ENCODE measurements at places on chromosomes 12 and 14.

- no peak for DNase-seq
Observed at GRCh38 chr14:75905147-75905904, 76.5 kb downstream of the TGFB3 start.

- DNase-seq = no peak
Observed at GRCh38 chr14:30519961-30520360, 39.0 kb upstream of the G2E3 start.

- no peak for DNase-seq
Observed at GRCh38 chr12:70091021-70091521, 152.2 kb upstream of the CNOT2 start.

DNA sequence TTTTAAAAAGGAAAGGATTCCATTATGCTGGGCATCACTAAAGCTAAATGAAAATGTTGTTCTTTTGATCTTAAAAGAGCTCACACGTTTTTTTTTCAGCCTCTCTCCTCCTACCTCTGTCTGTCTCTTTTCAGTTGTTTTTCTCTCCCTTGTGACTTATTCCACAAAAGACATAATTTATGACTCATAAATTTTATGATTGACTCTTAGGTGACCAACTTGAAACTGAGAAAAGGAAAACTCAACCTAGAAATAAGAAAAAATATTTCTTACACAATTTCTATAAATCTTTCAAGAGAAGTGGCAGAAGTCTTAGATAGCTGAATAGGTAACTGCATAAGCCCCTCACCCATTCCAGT, 227.7 kb upstream of the DDHD1 start:
- no peak for DNase-seq

- no peak for DNase-seq
Observed at GRCh38 chr14:72591391-72591790, 302.5 kb downstream of the DPF3 start.

DNA sequence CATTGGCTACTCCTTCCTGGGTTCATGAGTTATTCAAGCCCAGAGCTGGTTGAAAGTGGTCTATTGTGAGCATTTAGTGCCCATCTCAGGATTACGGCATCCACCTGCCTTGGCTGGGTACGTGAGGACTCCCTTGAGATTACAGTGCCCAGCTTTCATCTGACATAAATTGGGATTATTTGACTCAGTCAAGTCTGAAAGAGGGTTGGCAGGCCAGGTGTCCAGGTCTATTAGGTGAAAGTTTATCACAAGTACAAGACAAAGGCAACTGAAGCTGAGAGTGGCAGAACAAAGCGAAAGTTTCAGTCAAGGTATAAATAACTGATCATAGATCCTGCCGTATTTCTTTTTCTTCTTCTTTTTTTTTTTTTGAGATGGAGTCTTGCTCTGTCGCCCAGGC, 84.6 kb upstream of the ATF7IP start:
- DNase-seq = no peak

DNA sequence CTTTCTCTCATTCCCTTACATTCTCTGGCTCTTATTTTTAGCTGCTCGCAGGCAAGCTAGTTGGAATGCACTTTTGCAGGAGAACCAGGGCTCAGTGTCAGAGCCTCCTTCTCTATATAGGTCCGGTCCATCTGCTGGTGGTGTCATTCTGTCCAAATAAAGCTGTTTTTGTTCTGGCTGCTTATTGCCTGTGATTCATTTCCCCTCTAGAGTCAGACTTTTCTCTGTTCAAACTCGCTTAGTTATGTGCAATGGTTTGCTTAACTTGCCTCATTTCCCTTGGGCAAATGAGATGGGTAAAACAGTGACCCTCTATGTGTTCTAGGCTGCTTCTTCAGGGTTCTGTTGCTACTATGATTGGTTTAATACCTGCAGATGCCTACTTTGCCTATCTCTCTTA, 2.9 kb downstream of the SMARCD1 start:
- no peak for DNase-seq

GRCh38 chr12:132719954-132720324, 9.3 kb downstream of the PGAM5 start:
- DNase-seq = no peak

DNA sequence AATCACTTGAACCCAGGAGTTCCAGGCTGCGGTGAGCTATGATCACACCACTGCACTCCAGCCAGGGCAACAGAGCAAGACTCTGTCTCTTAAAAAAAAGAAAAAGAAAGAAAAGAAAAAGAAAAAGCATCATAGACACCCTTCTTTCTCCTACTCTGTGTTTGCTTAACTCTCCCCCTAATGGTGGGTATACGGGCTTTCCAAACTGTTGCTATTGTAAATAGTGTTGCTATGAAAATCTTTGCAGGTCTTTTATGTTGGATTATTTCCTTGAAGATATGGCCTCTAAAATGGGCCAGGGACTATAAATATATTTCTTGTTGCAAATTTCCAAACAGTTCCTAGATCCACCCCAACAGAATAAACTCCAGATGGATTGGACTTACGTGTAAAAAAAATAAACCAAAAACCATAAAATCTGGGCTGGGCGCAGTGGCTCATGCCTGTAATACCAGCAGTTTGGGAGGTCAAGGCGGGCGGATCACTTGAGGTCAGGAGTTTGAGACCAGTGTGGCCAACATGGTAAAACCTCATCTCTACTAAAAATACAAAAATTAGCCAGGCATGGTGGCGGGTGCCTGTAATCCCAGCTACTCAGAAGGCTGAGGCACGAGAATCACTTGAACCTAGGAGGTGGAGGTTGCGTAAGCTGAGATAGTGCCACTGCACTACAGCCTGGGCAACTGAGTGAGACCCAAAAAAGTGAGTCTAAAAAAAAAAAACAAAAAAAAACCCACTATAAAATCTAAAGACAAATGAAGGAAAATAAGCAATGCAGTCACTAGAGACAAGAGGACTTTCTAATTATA, 25.9 kb downstream of the NFKBIA start:
- no peak for DNase-seq

DNA sequence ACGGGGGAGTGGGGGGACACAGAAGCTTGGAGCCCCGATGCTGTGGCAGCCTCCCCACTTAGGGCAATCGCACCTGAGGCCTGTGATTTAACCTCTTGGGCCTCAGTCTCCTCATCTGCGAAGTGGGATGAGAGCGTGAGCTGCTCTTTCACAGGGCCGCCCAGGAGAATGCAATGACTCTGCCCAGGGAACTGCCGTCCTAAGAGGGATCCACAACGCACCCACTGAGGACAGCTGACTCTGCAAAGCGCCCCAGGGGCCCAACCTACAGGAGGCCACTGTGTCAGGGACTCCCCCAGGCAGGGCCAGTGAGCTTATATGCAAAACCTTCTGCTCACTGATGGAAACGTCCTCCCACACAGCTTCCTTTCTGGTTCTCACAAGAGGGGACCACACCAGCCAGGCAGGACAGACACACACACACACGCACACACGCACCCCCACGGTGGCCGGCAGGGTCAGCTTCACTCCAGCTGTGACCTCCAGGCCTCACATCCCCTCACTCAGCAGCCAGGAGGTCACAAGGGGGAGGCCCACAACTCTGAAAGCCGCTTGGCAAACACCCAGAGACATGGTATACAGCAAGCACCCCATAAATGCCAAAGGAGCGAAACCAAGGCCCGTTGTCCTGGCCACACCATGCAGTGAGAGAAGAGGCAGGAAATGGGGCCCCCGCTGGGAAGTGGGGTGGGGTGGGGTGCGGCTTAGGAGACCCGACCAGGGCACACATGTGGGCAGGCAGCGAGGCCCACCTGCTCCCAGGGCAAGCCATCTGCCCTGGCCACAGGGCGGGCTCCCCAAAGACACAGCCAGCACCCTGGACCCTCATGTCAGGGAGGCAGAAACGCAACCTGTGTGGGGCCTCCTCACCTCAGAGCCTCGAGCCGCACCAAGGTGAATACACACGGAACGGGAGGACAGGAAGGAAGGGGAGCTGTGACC, 73.3 kb downstream of the NCOR2 start:
- DNase-seq = no peak

GRCh38 chr14:47596232-47596631, 79.2 kb downstream of the MDGA2 start:
- no peak for DNase-seq

- DNase-seq = peak; percentile 60
Observed at GRCh38 chr12:52119398-52120254, 40.1 kb downstream of the SMIM41 start.

GRCh38 chr12:16299403-16299802, 21.9 kb upstream of the SLC15A5 start:
- DNase-seq = no peak

GRCh38 chr14:57375156-57375555, 15.2 kb upstream of the NAA30 start:
- DNase-seq = no peak

- DNase-seq = no peak
Observed at GRCh38 chr14:81963846-81964245, 430.2 kb upstream of the SEL1L start.

DNA sequence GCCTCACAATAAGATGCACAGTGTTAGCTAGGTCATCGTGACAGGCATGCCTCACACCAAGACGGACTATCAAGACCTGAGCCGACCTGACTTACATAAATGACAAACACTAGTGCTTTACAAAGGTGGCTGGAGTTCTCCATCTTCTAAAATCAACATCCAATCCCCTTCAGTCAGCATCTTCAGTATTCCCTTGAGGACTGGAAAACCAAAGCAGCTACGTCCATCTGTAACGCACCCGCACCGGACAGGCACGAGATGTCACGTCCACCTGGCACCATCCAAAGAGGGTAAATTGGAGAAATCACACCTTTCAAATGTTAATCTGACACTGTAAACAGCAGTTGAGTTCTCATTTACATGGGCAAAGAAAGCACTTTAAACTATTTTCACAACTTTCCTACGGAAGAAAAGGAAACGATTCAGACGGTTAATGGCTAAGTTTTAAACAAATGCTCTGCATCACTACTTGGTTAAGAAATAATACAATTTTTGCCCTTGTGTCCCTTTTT, 130.2 kb downstream of the PRICKLE1 start:
- DNase-seq = no peak

DNA sequence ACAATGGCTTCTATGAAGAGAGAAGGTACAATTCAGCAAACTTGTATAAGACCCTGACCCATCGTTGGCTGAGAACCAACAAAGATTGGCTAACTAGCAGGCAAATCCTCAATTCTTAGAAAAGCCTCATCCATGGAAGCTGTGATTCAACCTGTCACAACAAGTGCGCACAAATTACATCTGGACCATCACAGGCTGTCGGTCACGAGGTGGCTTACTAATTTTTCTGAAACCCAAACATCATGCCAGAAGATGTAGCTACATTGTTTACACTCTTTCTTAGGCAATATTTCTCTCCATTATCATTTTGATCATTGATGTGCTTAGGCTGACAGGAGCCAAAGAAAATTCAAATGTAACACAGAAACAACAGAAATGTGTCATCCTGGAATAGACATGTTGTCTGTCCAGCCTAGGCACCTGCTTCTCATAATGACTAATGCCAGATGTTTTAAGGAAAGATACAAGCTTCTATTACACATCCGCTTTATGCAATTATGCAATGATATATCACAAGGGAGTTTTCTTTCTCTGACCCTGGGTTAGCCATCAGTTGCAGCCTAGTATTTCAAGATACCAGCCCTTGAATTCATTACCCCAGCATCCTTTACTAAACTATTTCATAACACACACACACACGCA, 92.9 kb upstream of the DIO2 start:
- no peak for DNase-seq

GRCh38 chr12:116389990-116390389, 112.5 kb upstream of the MED13L start:
- DNase-seq = no peak

DNA sequence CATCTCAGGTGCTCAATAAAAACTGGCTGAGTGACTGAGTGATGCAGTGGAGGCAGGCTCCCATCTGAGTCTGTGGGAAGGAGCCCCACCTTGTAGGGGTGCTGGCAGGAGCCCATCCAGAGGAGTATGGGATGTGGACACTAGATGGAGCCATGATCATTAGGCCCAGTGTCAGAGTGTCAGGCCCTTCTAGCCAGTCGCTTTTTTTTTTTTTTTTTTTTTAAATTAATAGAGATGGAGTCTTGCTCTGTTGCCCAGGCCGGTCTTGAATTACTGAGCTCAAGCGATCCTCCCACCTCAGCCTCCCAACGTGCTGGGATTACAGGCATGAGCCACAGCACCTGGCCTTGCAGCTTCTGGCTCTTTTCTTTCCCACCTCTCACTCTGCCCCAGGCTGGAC, 11.5 kb downstream of the RITA1 start:
- peak; percentile 58 for DNase-seq

GRCh38 chr12:57845478-57846284, 848 bp downstream of the CTDSP2 start:
- DNase-seq = no peak

DNA sequence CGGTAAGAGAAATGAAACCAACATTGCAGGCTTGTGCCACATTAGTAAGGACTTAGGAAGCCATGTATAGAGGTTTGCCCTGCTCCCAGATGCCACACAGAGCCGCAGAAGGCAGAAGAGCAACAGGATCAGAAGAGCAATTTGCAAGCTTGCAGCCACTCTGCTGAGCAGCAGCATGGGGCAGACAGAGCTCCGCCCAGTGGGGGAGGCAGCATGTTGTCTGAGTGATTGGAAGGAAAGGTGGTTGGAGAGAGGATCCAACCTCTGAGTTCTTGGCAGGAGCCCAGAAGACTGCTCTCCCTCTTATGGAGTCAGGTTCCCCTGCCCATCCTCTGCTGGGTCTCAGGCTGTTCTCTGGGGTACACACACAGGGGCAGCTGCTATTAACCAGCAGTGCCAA, 2.3 kb upstream of the KRT6A start:
- no peak for DNase-seq

GRCh38 chr14:96914571-96915128, 117.5 kb downstream of the VRK1 start:
- DNase-seq = no peak

- no peak for DNase-seq
Observed at GRCh38 chr12:8081251-8081920, 688 bp upstream of the NECAP1 start.

DNA sequence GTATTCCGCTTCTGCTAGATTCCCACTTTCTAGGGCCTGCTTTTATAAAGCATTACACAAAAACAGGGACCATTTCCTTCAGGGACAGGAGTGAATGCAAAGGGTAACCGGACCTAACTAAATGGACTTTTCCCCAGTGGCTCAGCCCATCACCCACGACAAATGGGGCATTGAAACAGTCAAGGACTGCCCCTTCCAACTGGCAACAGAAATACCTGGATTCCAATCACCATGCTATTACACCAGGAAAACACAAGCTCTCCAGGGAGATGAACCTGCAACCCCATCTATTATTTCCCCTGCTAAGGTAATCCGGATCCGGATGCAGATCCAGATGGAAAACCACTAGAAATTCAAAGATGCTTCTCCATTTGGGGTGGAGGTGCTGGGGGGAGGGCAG, 1.0 kb downstream of the MPHOSPH9 start:
- no peak for DNase-seq

Measured in SHP77 treated with DMSO at 0.1 percent for 48 hours (cell line).